ENCODE measurements at places on chromosomes 11 and 22.

DNA sequence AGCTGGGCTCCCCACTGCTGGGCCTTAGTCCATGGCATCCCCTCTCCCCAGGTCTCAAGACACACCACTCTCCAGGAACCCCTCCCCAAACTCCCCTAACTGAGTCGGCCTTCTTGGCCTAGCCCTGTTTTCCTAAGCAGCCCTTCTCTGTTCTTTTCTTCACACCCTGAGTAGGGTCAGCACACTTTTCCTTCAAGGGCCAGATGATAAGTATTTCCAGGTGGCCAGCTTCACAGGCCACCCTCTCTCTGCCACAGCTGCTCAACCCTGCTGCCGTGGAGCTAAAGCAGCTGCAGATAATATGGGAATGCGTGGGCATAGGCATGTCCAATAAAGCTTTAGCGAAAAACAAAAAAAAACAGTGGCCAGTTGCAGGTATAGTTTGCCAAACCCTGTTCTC, 24.1 kb downstream of the DGCR2 start:
- DNase-seq = no peak

DNA sequence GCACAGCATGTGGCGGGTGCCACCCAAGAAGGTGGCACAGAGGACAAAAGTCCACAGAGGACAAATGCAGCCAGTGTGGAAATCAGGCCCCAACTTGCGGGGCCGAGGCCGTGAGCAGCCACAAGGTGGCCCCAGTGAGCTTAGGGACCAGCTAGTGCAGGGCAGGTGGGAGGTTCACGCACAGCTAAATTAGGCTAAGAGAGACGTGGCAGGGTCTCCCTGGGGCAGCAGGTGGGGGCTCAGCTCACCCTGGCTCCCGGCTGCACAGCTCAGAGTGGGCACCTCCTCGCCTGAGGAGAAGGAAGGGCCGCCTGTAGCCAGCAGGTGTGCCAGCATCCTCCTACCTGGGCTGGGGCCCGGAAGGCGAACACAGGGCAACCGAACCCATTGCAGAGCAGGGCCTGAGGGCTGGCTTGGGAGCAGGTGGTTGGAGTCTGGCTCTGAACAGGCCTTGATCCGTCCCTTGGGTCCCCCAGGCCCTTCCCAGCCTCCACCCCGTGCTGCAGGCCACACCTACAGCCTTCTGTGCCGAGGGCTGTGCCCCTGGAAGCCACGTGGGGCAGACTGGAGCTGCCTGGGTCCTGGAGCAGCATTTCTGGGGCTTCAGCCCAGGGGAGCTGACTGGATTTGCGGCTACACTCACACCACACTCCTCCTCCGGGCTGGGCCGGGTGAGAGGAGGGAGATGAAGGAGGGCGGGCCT, 26.1 kb upstream of the CELSR1 start:
- DNase-seq = peak; percentile 49

- DNase-seq = no peak
These were observed 721.4 kb downstream of the BRD1 start for GRCh38 chr22:49106096-49106841.

DNA sequence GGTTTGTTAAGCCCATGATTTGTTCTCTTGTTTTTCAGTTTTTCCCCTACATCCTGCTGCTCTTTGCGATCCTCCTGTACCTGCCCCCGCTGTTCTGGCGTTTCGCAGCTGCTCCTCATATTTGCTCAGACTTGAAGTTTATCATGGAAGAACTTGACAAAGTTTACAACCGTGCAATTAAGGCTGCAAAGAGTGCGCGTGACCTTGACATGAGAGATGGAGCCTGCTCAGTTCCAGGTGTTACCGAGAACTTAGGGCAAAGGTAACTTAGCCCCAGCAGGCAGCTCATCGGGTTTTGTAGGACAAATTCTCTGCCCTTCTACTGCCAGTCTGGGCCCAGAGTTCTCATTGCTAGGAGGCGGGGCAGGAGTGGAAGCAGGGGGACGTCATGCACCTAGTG, 49.7 kb downstream of the PANX1 start:
- DNase-seq = no peak

DNA sequence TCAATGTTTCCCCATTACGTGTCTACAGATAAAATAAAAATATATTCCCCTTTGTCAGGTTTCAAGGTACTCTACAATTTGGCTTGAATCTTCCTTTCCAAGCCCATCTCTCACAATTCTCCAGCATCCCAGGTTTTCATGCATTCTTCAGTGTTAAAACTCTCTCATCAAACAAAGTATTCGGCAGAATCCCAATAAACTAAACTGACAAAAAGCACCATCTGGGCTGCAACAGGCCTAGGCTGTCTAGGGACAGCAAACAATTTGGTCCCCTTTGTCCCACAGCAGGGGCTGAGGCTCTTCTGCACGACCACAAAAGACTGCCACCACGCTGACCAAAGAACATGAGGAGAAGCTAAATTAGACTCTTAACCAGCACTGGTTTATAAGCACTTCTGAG, 159.4 kb downstream of the CADM1 start:
- no peak for DNase-seq

DNA sequence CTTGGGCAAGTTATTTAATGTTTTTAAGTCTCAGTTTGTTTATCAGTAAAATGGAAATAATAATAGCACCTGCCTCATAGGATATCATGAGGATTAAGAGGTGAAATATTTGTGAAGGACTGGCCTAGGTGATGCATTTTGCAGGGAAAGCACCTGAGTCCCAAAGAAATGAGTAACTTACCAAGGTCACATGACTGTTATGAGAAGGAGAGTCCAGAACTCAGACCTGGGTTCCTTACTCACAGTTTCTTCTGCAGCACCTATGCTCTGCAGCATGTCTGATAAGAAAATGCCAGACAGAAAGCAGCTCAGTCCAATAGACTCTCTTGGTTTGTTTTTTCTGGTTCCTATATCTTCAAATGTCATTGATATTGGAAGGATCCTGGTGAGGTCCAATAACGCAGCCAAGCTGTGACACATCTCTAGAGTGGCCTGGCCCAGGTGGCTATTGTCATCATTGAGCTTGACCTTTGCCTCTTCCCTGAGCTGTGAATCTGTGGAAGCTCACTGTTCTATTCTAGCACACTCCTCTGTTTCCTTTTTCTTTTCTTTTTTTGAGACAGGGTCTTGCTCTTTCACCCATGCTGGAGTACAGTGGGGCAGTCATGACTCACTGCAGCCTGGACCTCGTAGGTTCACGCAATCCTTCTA, 174.7 kb upstream of the NAV2 start:
- DNase-seq = no peak

DNA sequence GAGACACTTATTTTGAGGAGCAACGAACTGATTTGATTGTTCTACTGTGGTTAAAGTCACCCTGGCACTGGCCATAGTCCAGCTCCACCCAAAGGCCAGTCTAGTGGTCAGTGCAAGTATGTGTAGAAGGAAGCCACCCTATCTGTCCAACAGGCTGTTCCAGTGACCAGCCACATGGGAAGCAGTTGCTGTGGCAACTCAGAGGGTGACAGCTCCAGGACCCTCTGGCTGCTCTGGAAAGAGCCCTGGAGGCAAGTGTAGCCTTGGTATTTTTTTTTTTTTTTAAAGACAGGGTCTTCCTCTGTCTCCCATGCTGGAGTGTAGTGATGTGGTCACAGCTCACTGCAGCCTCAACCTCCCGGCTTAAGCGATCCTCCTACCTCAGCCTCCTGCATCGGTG, 27.8 kb downstream of the LMO1 start:
- no peak for DNase-seq

- DNase-seq = no peak
These were observed 76.9 kb upstream of the TCF20 start for GRCh38 chr22:42347281-42347824.
